ENCODE measurements at places on chromosomes 5 and 9.
A peak's percentile ranks its signal among the peaks of the same experiment; 100 is the strongest.

- DNase-seq: no peak
These were observed 233.1 kb downstream of the IRX1 start for GRCh38 chr5:3828761-3829160.

DNA sequence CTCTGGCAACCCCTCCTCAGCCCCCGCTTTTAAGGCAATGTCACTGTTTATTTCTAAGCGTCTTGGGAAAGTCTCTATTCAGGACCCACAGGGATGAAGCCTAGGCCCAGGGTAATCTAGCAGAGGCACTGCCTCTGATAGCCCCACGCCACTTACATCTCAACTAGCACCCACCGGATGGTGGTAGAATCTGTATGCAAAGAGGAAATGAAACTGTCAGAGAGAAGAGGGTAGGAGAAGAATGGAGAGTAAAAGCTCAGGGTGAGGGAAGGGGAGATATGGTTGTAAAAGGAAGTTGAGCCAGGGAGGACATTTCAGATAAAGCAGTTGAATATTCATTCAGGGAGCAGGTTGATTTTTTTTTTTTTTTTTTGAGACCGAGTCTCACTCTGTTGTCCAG is 3.0 kb downstream of the FRRS1L start:
- DNase-seq: no peak

DNA sequence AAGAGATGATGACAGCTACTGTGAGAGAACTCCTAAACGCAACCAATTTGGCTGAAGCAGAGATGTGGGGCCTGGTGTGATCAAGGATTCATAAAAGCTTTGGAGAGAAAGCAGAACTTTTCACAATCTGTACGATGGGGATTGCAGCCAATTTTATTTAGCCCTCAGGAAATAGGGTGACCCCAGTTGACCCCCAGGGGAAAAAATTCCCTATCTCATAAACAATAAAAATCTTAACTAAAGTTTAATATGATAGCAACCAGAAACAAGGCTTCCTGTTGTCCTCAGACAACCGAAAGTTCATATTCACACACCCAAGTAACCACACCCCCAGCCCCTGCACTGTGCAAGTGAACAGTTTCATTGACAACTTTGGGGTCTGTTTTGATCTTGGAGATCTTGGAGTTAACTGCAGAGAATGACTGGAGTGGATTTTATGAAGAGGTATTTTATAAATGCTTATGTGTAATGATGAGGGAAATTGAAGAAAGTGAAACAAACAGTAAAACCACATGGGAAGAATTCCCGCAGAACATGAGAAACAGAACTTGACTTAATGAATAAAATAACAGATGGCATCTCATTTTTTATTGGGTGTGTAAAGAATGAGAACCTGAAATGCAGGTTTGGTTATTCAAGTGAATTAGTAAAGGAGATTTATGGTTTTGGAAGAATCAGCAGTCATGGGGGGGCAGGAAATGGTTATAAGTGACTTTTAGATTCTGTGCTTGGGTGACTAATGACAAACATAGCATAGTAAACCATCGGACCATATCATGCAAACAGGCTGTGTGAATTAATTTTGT is 94.5 kb downstream of the PDE4D start:
- DNase-seq: no peak

- no peak for DNase-seq
These were observed 37.9 kb upstream of the GABRP start for GRCh38 chr5:170745481-170746071.

DNA sequence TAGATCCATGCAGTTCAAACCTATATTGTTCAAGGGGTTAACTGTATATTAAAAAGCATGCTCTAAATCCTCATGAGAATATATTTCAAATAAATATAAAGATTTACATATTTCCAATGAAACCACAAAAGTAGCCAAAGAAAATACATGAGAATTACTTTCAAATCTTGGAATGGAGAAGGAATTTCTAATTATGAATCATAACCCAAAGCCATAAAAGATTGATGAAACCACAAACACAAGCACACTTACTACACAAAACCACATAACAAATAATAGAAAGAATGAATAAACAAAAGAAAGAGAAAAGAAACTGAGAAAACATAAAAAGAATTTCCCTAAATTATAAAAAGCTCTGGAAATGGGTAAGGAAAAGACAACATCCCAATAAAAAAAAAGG is 16.0 kb downstream of the ERP44 start:
- DNase-seq: no peak

DNA sequence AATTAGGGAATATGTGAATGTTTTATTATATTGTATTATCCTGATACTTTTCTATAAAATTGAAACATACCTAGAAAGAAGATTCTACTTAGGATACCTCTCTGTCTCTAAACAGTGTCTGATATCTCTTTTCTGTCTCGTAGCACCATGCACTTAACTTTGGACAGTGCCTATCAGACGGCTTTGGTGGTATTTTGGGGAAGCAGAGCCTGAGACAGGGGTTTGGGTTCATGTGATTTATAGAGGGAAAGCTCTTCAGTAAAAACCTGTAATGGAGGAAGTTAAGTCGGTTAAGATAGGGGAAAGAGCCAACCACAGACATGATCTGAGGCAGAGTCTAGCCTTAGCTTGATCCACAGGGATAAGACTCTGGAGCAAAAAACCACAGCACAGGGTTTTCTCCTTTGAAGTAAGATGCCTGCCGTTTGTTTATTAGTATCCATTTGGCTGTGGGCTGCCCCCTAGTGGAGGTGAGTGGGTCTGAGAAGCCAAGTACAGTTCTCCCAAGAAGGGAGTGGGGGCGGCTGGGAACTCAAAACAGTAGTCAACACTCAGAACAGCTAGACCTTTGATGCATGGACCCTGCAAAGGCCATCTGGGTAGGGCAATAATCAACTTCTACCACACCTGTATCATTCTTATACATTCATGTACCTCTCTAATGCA is 141.2 kb upstream of the ASTN2 start:
- peak; percentile 14 for DNase-seq

DNA sequence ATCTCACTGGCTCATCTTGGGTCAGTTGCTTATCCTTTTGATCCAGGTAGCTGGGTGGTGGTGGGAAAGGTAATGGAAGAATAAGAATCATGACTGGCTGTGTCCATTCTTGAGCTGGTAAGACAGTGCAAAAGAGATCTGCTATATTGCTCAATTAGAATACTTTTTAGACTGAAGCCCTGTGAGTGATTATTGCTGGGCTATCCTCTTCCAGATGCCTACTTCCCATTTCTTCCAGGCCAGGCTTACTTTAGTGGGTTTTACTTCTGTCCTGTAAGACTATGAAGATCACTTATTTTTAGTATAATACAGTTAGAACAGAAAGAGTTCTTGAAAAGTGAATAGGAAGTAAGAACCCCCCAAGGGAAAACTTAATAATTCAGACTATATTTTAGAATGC is 7.2 kb downstream of the MARCHF6 start:
- DNase-seq: no peak

- no peak for DNase-seq
These were observed 19.3 kb upstream of the APC start for GRCh38 chr5:112718344-112718743.

DNA sequence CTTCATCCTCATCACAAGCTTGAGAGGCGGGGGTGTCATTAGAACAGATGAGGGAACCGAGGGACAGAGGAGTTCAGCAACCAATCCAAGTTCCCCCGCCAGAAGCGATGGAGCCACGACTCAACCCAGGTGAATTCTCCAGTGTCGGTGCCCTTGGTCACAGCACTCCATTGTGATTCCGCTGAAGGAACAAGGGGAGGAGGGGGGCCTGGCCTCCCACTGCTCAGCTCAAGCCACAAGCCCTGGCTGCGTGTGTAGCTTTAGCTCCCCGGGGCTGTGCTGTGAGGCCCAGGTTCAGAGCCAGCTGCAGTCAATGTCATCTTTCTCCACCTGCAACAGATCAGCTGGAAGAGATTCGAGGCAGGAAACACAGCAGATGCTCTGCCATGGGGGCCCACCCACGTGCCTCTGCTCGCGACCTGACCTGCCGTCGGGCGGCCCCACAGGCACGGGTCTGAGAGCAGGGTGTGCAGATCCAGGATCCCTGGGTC is 72.6 kb downstream of the GTF3C4 start:
- DNase-seq: no peak

DNA sequence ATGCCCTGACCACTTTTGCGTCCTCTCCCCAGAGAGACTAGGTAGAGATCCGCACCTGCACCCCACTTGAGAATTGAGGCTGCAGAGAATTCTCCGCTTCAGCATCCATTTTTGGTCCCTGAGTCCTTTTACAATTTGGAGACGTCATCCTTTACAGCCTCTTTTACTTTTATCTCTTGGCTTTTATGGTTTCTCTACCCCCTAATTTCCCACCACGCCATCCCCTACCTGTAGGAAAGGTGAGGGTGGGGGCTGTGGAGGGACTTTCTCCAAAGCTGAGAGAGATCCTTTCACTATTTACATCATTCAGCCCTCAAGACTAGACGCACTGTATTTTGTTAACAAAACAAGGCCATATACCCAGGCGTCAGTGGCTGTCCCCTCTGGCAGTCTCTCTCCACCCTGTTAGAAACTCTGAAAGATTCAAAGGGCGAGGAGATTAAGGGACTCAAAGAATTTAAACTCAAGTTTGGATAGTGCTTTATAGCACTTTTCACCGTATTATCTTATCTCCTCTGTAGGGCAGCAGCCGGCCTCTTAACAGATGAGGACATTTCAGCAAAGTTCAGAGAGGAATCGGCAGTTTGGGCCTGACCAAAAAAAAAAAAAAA is 1.7 kb downstream of the MSX2 start:
- DNase-seq: no peak

- DNase-seq: peak; percentile 43
These were observed 25.3 kb upstream of the ENHO start for GRCh38 chr9:34547960-34548611.

- no peak for DNase-seq
These were observed 139.3 kb downstream of the SLC24A2 start for GRCh38 chr9:19649336-19650041.

GRCh38 chr5:86971034-86971571 is 296.6 kb upstream of the RASA1 start:
- DNase-seq: no peak

GRCh38 chr9:35229779-35230143 is 68.0 kb downstream of the UNC13B start:
- DNase-seq: no peak

Measured in stimulated activated CD4-positive, alpha-beta T cell treated with anti-CD3 and anti-CD28 coated beads, Interleukin-4, amount 100 ng/mL, for 1 hour (primary cell).